ENCODE measurements at places on chromosomes 7 and 10.

- DNase-seq, result no peak
Observed at GRCh38 chr10:11894381-11895107, 71.4 kb downstream of the PROSER2 start.

- no peak for DNase-seq
Observed at GRCh38 chr10:51897560-51897959, 198.2 kb upstream of the CSTF2T start.

- no peak for DNase-seq
Observed at GRCh38 chr10:14603534-14604102, 171.1 kb downstream of the FAM107B start.

DNA sequence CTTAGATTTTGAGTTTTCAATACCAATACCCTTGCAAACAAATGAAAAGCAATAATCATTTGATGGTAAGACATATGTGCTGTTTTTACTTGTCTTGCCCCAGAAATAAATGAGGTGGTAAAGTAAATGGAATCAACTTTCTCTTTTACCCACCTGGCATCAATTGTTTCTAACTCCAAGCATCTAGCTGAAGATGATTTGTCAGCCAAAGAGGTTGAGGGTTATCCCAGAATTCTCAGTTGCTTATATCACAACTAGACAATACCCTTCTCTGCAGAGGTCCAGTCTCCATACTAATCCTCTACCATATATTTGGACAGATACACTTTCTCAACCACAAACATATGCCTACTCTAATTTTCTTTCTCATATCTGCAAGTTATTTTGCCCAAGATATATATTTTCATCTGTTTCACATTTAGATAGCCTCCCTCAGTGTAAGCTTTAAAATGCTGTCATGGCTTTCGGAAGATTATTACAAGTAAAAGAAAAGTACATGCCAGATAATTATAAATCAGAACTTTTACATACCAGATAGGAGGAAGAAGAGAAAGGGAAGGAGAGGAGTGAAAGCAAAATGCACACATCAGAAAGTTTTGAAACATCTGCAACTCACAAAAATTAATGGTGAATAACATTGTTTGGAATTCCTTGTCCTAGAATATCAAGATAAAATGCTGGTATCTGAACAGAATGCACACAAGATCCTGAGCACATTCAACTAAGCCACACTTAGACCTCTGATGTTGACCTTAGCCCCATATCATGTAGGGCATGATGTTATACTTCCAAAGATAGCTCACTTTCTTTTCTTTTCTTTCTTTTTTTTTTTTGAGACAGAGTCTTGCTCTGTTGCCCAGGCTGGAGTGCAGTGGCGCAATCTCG is 146.6 kb downstream of the REEP3 start:
- DNase-seq, result no peak

DNA sequence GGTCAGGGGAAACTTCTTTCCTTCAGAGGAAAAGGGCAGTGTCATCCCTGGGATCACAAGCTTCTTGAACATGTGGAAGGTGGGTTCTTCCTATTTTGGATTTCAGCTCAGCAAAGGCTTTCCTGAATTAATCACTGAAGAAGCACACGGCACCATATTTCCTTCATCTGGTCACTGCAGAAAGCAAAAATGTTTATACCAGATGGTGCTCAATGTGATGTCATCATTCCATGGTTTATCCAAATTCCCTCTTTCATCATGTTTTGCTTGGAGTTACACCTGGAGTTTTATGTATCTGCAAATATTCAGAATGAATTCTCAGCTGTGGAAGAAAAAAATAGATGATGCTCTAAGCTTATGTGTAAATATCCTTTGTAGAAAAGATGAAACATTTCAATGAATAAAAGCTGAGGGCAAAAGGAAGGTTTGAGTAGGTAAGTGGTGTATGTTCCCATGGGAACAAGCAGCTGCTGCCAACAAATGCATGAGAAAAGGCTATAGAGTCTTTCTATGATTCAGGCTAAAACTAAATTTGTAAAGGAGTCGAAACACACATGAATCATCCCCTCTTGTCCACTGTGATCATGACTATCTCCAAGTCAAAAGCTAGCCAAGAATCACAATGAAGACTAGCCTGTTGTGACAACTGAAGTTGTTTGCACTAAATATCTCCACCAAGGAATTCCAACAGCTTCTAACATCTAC is 26.9 kb upstream of the BPGM start:
- DNase-seq, result no peak

DNA sequence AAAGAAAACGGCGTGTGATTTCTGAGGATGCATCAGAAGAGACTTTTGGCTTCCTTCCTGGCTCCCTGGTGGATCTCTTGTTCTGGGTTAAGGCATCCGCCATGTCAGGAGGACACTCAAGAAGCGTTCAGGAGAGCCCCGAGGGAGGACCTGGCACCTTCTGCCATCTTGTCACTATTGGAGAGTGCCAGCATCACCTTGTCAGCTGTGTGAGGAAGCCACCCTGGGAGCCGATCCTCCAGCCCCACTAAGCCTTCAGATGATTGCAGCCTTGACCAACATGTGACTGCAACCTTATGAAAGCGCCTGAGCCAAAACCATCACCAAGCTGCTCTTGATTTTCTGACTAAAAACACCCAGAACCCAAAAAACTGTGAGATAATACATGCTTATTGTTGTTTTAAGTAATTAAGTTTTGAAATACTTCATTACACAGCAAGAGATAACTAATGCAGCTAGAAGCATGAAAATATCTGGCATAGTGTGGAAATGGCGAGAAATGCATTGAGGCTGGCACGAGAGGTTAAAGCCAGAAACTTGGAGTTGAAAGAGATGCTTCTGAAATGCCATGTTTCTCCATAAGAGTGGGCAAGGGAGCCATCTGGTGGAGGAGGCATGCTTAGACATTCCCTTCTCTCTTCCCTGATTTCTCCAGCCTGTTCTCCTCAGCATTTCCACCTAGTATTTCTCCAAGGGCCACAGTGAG is 5.4 kb upstream of the ZFYVE27 start:
- DNase-seq, result peak; percentile 71

GRCh38 chr7:131293018-131293417 is 34.7 kb upstream of the MKLN1 start:
- DNase-seq, result no peak

DNA sequence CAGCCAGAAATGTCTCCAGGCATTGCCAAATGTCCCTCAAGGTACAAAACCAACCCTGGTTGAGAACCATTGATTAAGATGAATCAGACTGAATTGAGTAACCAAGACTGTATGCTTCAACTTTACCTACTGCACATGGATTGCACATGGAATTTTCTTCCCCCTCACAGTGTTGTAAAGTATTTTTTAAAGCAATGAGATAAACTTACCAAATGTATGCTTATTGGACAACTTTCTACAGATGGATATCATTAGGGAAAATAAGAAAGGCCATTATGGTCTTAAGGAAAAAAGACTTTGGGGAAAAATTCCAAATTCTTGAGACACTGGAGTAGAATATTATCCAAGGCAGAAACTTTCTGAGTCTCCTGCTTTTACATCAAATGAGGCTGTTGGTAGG is 20.9 kb upstream of the MTPN start:
- no peak for DNase-seq

- DNase-seq, result no peak
Observed at GRCh38 chr7:123669485-123669884, 13.8 kb downstream of the LMOD2 start.

DNA sequence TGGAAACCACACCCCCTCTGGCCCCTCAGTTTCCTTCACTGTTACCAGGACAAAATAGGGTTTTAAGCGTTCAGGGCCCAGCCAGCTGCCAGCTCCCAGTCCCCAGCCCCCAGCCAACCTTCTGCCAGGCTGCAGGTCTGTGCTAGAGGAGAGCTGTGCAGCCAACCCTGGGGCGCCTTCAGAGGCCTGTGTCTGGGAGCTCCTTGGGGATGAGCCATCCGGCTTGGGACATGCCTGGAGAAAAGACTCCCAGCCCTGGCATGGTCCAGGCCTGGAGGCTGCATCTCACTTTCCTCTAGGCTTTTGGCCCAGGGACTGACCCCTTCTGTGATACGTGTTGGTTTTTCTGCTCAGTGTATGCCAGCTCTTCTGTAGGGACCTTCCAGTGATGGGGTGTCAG is 487.6 kb upstream of the MGMT start:
- no peak for DNase-seq
